ENCODE measurements at places on chromosomes 4 and X.

GRCh38 chr4:126172126-126172525 lies 857.4 kb downstream of the FAT4 start:
- no peak for DNase-seq

DNA sequence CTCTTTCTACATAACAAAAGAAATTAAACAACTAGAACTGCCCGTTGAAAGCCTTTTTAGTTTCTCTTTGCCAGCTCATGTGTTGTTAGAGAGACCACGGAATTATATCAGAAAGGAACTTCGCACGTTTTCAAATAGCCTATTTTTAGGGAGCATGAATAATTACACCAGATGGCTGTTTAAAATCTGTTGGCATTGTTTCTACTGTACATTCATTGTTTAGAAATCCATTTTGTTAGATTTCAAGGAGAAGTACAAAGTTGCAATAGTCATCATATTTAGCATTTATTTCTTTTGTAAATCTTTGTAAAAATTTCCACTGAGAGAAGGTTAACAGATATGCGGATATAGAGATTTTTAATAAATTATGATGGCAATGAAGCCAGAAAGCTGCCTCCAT lies 403.0 kb upstream of the HS3ST1 start:
- DNase-seq, result peak; percentile 19

DNA sequence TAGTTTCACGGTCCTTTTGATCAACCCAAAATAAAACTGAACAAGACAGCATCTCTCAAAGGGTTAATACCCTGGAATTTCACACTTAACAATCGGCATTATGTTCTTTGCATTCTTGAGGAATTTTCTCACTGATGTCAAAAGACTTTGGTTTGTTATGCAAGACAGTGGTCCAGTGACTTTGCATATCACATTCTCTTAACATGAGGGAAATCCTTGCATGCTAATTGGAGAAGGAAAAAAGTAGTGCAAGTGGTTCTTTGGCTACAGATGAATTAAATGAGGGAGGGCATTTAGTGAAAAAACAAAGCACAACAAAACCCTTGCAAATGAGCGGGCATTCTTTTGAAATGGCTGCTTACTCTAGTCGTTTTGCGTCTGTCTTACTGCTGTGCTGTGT lies 105.1 kb upstream of the LIMCH1 start:
- DNase-seq, result no peak

- no peak for DNase-seq
Observed at GRCh38 chr4:90769251-90769650, 642.1 kb downstream of the CCSER1 start.

DNA sequence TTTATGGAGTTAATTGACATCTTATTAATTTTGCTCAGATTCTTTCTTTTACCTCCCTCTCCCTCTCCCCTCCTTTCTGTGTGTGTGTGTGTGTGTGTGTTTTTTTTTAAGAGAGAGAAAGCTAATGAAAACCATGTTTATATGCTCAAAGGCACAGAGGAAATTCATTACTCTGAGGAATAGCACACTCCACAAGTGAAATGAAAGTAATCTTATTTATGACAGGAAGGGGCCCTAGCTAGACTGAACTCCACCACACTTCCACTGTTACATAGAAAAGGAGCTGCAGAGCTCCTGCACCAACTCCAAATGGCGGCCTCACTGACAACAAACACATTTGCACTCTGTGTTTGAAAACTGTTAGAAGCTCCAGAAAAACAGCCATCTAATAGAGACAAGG lies 150.6 kb downstream of the RASL11B start:
- no peak for DNase-seq

DNA sequence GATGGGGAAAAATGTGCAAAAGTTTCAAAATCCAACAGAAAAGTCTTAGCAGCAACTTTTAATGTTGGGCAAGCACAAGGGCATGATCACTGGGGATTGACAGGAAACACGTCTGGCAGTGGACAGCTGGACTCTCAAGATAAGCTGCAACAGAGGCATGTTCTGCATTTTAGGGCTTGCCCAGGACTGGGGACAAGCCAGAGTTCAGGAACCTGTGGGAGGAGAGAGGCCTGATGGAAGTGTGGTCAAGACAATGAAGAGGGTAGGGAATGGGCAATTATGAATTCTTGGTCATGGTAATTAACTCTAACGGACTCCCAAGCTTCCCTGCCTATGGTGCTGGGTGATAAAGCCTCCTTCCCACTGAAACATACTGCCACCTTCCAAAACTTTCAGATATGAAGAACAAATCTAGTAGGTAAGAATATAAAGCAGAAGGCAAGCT lies 48.4 kb downstream of the ANXA3 start:
- DNase-seq, result no peak

GRCh38 chrX:119015407-119016237 lies 41.2 kb downstream of the LONRF3 start:
- DNase-seq, result no peak

GRCh38 chr4:74378573-74378972 lies 13.6 kb downstream of the EREG start:
- DNase-seq, result no peak

DNA sequence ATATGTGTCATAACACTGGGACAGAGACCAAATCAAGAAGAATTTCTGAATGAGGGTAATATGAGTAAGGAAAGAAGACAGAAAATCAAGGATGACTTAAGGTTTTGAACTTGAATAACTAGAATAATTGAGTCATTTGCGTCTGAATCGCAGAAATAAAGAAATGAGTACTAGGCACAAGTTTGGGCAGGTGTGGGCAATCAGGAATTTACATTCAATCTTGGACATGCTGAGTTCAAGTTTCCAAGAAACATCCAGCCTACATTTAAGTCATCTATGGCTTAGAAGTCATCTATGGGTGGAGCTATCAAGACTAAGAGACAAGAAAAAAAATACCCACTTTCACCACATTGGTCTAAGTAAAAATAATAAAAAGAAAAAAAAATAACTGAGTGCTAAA lies 30.4 kb upstream of the WDR44 start:
- no peak for DNase-seq

- DNase-seq, result peak; percentile 79
Observed at GRCh38 chr4:76954489-76954888, 4.9 kb downstream of the SEPTIN11 start.

GRCh38 chr4:60726779-60727178 lies 473.3 kb upstream of the ADGRL3 start:
- no peak for DNase-seq

Measured in cerebellar cortex (tissue), 1 donor.